Right forelimb (tissue), 1 donor: ENCODE measurements at places on chromosomes 11 and 22.

DNA sequence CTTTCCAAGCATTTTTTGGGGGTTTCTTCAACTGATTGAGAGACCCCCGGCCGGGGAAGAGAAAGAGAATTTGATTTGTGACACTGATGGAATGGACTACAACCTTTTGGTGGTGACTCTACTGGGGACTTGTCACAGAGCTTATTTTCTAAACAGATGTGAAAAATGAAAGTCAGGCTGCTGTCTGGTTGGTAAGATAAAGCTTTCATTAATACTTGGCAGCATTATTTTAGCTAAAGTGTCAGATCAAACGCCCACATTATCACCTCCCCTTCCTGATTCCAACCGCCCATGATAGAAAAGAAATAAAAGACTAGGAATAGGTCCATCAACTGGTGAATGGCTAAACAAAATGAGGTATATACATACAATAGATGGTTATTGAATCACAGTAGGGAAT lies 45.6 kb upstream of the EHF start:
- no peak for DNase-seq

- no peak for DNase-seq
Observed at GRCh38 chr11:118206391-118207031, 18.3 kb downstream of the JAML start.

DNA sequence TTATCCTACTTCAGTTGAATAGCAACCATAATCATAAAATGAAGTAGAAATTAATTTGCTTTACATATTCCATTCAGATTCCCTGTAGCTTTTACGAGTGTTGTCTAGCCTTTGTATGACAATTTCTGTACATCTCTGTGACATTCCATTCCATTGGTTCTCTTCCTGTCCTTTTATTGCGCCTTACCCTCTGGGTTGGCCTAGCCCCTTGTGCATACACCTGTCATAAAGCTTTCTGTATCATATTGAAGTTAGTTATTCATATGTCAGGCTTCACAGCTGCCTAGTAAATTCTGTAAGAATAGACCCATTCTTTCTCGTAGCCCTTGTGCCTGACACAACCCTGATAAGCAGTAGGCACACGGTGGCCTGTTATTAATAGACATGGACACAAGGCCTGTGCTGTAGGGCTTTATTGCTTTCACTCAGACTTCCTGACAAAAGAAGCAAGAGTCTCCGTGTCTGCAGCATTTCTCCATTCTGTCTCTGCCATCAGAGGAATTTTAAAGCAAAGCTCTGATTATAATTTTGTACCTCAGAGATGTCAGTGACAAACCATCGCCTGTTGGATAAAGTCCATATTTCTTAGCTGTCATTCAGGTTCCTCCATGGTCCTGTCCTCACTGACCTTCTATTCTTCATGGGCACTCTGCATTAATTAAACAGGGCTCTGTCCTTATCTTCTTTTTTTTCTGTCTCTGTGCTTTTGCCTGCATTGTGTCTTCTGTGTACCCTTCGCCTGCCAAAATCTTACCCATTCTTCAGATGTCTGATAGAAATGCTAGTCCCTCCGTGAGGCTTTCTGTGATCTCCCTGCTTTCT lies 49.4 kb downstream of the BID start:
- no peak for DNase-seq

GRCh38 chr11:4577761-4578160 lies 3.8 kb upstream of the OR52I2 start:
- DNase-seq, result no peak

GRCh38 chr22:37187891-37188761 lies at the start of gene C1QTNF6:
TSS of gene C1QTNF6 (minus strand) at chr22:37188247. CDS start at chr22:37188213, 34 bp downstream.
- peak; percentile 85 for DNase-seq

GRCh38 chr11:15053191-15053685 lies 20.2 kb upstream of the CALCB start:
- no peak for DNase-seq

DNA sequence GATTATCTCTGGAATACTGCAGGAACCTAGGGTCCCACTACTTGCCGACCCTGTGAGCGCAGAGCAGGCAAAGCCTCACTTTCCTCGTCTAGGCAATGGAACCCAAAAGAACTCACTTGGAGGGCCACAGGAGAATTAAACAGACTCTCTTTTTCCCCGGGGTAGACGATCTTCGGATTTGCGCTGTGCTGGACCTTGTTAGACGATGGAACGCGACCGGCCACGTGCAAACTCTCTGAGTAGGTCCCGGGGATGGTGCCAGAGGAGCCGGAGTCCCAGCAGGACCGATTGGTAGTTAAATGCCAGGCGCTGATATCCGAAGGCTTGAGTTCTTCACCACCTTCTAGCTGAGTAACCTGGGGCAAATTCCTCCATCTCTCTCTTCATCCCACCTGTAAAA lies 1.0 kb upstream of the SLC1A2 start:
- DNase-seq, result no peak

DNA sequence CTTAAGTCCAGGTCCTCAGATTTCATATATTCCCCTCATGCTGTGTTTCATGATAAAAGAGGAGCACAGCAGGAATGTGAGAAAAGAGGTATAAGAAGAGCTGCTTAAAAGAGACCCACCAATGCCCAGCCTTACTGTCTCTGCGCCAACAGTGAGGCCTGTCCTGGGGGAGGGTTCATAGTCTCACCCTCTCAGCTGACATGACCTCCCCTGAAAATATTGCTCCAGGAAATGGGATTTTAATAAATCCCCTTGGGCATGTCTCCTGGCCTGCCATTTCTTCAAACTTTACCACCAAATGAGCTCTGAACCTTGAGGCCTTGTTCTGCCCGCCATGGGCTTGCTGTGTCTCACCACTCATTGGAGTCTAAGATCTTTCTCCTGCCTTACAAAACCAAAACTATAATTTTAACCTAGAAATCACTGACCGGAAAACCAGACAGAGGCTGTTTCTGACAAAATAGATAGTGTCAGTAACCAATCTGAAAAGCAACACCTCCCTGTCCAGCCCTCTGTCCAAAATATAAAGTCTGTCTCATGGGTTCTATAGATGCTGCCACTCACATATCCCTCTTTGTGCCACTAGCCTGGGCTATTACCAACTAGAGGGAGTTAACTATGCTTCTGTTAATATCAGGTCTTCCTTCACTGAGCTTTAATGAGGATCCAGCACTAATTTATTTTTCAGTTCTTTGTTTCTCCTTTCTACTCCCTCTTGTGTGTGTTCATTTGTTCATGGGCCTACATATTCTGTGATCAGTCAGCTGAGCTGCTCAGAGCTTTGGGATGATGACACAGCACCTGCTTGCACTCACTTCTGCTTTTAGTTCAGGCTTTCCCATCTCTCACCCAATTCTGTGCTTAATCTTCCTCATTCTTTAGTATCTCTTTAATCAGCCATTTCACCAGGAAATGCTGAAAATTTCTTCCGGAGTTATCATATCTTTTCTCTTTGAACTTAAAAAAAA lies at the start of gene OR2AG2:
Gene OR2AG2 (minus strand): TSS at position 51 of the 968 bp plus-strand sequence. CDS start 3,019 bp downstream, outside the sequence.
- DNase-seq, result no peak

DNA sequence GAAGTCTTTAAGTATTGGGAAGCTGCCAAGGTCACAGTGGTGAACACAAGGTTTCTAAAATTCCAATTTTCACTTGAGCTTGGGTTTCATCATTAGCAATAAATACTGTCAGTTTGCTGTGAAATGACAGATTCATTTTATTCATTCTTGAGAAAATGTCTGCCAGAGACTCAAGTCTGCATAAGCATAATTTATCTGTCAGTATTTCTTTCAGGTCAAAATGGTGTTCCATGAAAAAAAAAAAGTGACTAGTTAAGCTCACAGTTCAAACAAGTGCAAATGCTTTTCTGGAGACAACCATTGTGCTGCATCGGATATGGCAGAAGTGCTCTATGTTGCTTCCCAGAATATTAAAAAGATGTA lies 8.1 kb upstream of the GDPD5 start:
- no peak for DNase-seq
